HFF-Myc (cell line): ENCODE measurements at places on chromosomes 4 and X.

GRCh38 chr4:11471618-11472017, 42.9 kb upstream of the HS3ST1 start:
- DNase-seq = no peak

GRCh38 chrX:53086464-53086863, 4.3 kb downstream of the TSPYL2 start:
- no peak for DNase-seq

DNA sequence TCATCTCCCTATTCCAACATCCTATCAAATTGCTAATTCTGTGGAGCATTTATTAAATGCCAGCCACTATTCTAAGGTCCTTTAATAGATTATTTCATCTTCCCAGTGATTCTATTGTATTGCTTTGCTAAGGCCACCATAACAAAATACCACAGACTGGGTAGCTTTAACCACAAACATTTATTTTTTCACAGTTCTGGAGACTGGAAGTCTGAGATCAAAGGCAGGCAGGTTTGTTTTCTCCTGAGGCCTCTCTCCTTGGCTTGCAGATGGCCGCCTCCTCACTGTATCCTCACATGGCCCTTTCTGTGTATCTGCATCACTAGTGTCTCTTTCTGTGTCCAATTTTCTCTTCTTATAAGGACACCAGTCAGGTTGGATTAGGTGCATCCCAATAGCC, 64.5 kb downstream of the CPE start:
- no peak for DNase-seq

DNA sequence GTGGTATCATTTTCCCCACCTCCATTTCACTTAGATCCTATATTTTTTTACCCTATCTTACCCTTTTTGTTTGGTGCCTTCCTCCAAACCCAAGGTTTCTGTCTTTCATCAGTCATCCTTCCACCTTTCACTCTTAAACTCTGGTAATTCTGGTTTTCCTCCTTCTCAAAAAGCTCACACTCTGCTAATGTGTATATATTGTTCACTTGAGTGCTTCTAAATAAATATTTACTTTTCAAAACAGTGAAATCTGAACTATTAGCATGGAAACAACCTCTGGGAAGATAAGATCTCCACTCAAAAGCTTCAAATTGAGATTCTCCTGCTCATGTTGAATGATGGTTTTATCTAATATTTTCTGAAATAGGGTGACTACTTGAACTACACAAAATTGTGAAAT, 21.5 kb downstream of the XIAP start:
- no peak for DNase-seq

DNA sequence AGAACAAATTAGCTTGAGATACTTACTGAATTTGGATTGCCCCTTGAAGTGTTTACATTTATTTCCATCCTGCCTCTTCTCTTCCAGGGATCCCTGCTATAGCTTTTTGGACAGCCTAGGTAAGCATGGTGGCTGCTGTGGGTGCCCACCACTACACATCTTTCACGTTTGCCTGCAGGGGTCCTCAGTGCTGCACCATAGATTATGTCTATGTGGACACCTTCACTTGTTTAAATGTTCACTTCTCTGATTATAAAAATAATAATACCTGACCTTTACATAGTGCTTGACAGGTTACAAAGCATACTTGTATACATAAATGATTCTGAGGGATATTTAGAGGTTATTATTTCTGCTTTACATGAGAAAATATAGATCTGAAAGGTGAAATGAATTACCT, 67.9 kb upstream of the SLC4A4 start:
- DNase-seq = no peak

- no peak for DNase-seq
These were observed 1904.9 kb downstream of the PCDH7 start for GRCh38 chr4:32624943-32625603.

- DNase-seq = no peak
These were observed 19.0 kb downstream of the GAB3 start for GRCh38 chrX:154731881-154732280.

GRCh38 chr4:159188646-159189045, 85.8 kb downstream of the RAPGEF2 start:
- DNase-seq = no peak
